ENCODE measurements at places on chromosomes 3 and 15.

GRCh38 chr15:32870240-32871033 is 152.6 kb downstream of the GREM1 start:
- no peaks in the 10 kb centered on the region for H3K36me3 ChIP-seq
- DNase-seq = no peak
- peaks cover 30% of the 10 kb centered on the region for H3K4me1 ChIP-seq

DNA sequence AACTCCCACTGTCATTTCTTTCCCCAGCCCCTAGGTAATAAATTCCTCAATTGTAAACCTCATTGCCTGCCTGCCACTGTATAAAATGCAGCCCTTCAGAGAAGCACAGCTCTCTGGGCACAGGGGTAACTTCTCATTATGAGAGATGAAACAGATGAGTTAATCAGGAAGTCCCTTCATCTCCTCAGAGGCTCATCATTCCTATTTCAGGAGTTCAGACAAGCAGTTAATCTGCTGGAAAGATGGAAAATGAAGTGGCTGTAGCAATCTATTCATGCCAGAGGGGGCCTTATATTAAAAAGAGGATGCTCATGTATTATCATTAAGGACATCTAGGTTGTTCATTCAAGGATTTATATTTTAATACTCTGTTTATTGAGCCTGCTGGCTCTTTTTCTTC is 519.5 kb upstream of the LMCD1 start:
- H3K27ac ChIP-seq = no peak overlapping the region
- no peak for DNase-seq
- H3K4me3 ChIP-seq = no peak overlapping the region

- H3K4me1 ChIP-seq = no peaks in the 10 kb centered on the region
- H3K36me3 ChIP-seq = no peaks in the 10 kb centered on the region
- no peak overlapping the region for H3K4me3 ChIP-seq
- no peaks in the 10 kb centered on the region for H3K27me3 ChIP-seq
- no peak for DNase-seq
Observed at GRCh38 chr3:82145742-82146141, 384.3 kb upstream of the GBE1 start.

- H3K4me1 ChIP-seq = no peaks in the 10 kb centered on the region
- H3K27ac ChIP-seq = no peak overlapping the region
- no peaks in the 10 kb centered on the region for H3K27me3 ChIP-seq
- no peaks in the 10 kb centered on the region for H3K36me3 ChIP-seq
Observed at GRCh38 chr15:48091522-48091921, 29.3 kb upstream of the SLC24A5 start.

DNA sequence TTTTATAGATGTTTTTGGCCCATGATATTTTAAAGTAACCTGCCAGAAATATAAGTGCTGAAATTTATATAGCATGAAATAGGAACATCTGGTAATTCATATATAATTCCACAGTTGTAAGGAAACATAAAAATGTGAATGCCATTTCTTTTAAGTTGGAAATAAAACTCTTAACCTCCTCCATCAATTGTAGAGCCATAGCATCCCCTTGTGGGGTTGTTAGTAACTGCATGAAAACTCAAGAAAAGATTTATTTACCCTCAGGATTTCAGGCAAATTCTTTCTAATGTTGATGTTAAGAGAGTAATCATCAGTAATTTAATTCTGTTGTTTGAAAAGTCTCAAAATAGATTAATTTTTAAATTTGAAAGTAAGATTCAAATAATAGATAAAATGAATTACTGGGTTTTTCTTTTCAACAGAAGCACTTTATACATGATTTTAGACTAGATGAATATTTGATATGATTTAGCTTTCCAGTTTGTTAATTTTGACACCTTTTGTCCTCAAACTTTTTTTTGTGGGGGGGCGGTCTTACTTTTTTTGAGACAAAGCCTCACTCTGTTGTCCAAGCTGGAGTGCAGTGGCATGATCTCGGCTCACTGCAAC is 74.7 kb downstream of the RASA2 start:
- DNase-seq = peak; percentile 46
- no peaks in the 10 kb centered on the region for H3K4me1 ChIP-seq
- no peaks in the 10 kb centered on the region for H3K36me3 ChIP-seq

- H3K27me3 ChIP-seq = no peaks in the 10 kb centered on the region
- no peak overlapping the region for H3K27ac ChIP-seq
- H3K4me1 ChIP-seq = no peaks in the 10 kb centered on the region
- DNase-seq = no peak
- no peaks in the 10 kb centered on the region for H3K36me3 ChIP-seq
Observed at GRCh38 chr3:154161806-154162205, 40.6 kb downstream of the ARHGEF26 start.

DNA sequence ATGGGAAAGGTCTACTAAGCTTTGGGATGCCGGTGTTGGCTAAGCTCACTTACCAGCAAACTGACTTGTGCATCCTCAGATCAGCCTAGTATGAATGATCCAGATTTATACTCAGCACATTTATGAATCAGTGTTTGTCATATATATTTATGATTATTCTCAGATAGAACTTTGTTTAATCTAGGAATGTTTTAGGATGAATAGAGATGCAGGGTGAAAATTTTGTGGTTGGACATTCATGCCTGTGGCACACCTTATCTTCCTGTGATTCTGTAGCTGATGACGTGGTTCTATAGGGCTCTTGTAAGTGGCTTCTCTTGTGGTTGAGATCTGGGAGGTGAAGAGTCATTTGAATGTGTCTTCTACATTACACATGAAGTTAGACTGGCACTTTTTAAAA is 11.4 kb downstream of the CDIN1 start:
- H3K36me3 ChIP-seq = no peaks in the 10 kb centered on the region
- H3K4me3 ChIP-seq = no peak overlapping the region
- H3K27ac ChIP-seq = no peak overlapping the region
- no peaks in the 10 kb centered on the region for H3K27me3 ChIP-seq

- DNase-seq = no peak
- no peak overlapping the region for H3K27ac ChIP-seq
- H3K36me3 ChIP-seq = no peaks in the 10 kb centered on the region
- H3K27me3 ChIP-seq = no peaks in the 10 kb centered on the region
Observed at GRCh38 chr3:196227121-196227561, 10.8 kb downstream of the SLC51A start.

DNA sequence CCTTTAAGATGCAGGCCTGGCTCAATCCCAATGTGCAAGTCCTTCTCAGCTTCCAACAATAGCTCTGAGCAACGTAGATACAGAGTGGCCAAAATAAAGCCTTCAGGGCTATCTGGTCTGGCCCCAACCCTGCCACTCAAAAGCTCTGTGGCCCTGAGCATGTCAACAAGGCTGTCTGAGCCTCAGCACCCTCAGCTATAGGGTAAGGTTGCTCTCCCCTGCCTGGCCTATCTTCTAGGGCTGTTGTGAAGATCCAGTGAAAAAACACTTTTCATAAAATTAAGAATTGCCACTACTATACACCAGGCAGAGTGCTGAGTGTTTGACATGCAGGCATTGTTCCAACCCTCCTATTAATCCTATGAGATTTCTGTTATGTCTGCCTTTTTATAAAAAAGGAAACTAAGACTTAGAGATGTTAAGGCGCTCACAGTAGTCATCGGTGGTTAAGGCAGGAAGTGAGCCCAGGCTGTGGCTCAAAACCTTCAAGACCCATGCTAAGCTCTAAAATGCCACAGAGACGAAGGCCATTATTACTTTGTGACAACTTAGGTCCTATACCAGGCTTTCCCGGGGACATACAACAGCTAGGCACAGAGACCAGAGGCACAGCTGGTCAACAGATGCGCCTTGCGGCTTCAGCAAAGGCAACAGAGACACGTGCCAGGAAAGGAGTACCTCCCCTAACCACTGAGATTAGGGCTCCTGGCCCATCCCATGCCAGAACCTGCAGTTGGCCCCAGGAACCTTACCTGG is 5.1 kb downstream of the POLG start:
- no peaks in the 10 kb centered on the region for H3K27me3 ChIP-seq
- no peak for DNase-seq
- H3K4me1 ChIP-seq = peaks cover 46% of the 10 kb centered on the region
- H3K27ac ChIP-seq = no peak overlapping the region
- H3K4me3 ChIP-seq = no peak overlapping the region
- peaks cover 25% of the 10 kb centered on the region for H3K36me3 ChIP-seq

DNA sequence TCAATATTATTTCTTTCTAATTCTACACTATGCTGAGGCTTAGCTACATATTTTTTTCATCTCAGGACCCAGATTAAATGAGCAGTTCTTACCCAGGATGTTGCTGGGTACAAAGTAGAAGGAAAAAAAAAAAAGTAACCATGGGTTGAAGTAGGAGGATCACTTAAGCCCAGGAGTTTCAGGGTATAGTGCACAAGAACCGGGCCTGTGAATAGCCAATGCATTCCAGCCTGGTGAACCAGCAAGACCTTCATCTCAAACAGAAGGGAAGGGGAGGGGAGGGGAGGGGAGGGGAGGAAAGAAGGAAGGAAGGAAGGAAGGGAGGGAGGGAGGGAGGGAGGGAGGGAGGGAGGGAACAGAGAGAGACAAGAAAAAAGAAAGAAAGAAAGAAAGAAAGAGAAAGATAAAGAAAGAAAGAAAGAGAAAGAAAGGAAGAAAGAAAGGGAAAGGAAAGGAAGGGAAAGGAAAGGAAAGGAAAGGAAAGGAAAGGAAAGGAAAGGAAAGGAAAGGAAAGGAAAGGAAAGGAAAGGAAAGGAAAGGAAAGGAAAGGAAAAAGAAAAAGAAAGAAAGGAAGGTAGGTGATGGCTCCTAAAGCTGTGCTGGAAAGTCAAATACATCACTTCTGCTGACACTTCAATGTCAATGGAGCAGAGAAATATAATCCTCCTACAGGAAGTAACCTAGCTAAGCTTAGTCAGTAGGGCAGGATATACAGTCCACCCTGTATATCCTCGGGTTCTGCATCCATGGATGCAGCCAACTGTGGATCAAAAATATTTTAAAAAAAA is 206.8 kb upstream of the TGFBR2 start:
- H3K4me1 ChIP-seq = no peaks in the 10 kb centered on the region
- H3K27ac ChIP-seq = no peak overlapping the region
- H3K36me3 ChIP-seq = no peaks in the 10 kb centered on the region
- H3K4me3 ChIP-seq = no peak overlapping the region
- DNase-seq = no peak

- DNase-seq = no peak
- no peaks in the 10 kb centered on the region for H3K36me3 ChIP-seq
- H3K4me3 ChIP-seq = no peak overlapping the region
- no peaks in the 10 kb centered on the region for H3K27me3 ChIP-seq
Observed at GRCh38 chr3:133152056-133152455, 113.9 kb downstream of the TMEM108 start.

- H3K4me3 ChIP-seq = no peak overlapping the region
- no peak for DNase-seq
- no peaks in the 10 kb centered on the region for H3K4me1 ChIP-seq
- H3K36me3 ChIP-seq = no peaks in the 10 kb centered on the region
- no peaks in the 10 kb centered on the region for H3K27me3 ChIP-seq
Observed at GRCh38 chr3:121473001-121473400, 72.8 kb downstream of the POLQ start.

- DNase-seq = no peak
- no peaks in the 10 kb centered on the region for H3K27me3 ChIP-seq
- no peaks in the 10 kb centered on the region for H3K4me1 ChIP-seq
- H3K36me3 ChIP-seq = no peaks in the 10 kb centered on the region
- H3K27ac ChIP-seq = no peak overlapping the region
Observed at GRCh38 chr3:131538968-131539367, 36.2 kb upstream of the MRPL3 start.

- no peak overlapping the region for H3K4me3 ChIP-seq
- no peaks in the 10 kb centered on the region for H3K36me3 ChIP-seq
- DNase-seq = no peak
- no peaks in the 10 kb centered on the region for H3K27me3 ChIP-seq
- H3K4me1 ChIP-seq = no peaks in the 10 kb centered on the region
Observed at GRCh38 chr3:138066972-138067371, 48.4 kb downstream of the DZIP1L start.

GRCh38 chr15:48085591-48085930 is 35.2 kb upstream of the SLC24A5 start:
- H3K4me3 ChIP-seq = no peak overlapping the region
- H3K36me3 ChIP-seq = no peaks in the 10 kb centered on the region
- H3K4me1 ChIP-seq = no peaks in the 10 kb centered on the region
- no peaks in the 10 kb centered on the region for H3K27me3 ChIP-seq
- no peak overlapping the region for H3K27ac ChIP-seq

DNA sequence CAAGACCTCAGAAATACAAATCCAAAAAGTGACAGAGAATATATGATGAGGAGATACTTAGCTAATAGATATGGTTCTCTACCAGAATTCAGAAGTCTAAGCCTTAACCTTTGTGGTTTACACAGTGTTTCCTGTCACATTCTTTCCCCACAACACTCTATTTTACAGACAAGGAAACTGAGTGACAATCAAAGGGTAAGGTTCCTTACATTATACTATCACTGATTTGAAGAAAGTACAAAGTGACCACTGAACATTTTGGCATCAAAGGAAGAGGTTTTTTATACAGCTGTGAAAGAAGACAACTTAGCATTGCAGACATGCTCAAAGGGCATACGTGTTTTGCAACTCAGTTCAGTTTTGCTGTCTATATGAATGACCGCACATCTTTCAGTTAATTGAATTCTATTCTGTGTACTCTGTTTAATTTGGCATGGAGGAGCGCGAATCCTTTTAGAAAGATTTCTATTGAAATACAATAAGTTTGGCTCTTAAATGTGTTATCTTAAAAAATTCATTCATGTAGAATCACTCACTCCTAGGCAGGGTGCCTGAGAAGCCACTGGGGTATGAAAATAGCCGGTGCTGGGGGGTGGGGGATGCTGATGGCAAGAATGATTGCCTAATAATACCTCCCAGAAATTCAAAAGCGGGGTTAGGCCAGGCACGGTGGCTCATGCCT is 66.5 kb upstream of the SKOR1 start:
- DNase-seq = no peak
- no peaks in the 10 kb centered on the region for H3K27me3 ChIP-seq
- H3K4me1 ChIP-seq = peaks cover 7% of the 10 kb centered on the region
- H3K4me3 ChIP-seq = no peak overlapping the region
- H3K36me3 ChIP-seq = no peaks in the 10 kb centered on the region
- H3K27ac ChIP-seq = no peak overlapping the region

GRCh38 chr15:99326235-99326634 is 75.0 kb downstream of the LRRC28 start:
- H3K27me3 ChIP-seq = no peaks in the 10 kb centered on the region
- DNase-seq = no peak
- H3K27ac ChIP-seq = no peak overlapping the region
- H3K4me1 ChIP-seq = no peaks in the 10 kb centered on the region
- no peak overlapping the region for H3K4me3 ChIP-seq

GRCh38 chr15:82750831-82751180 is 41.1 kb upstream of the AP3B2 start:
- H3K4me3 ChIP-seq = peak overlapping the region; percentile 42
- H3K36me3 ChIP-seq = no peaks in the 10 kb centered on the region
- no peaks in the 10 kb centered on the region for H3K27me3 ChIP-seq
- peaks cover 21% of the 10 kb centered on the region for H3K4me1 ChIP-seq
- DNase-seq = peak; percentile 12
